ENCODE measurements at places on chromosomes 7 and 10.

- no peak for DNase-seq
Measured at GRCh38 chr10:130756651-130757050, 554.9 kb downstream of the TCERG1L start.

GRCh38 chr10:97072851-97073665 is 112.7 kb downstream of the SLIT1 start:
- DNase-seq = peak; percentile 25

DNA sequence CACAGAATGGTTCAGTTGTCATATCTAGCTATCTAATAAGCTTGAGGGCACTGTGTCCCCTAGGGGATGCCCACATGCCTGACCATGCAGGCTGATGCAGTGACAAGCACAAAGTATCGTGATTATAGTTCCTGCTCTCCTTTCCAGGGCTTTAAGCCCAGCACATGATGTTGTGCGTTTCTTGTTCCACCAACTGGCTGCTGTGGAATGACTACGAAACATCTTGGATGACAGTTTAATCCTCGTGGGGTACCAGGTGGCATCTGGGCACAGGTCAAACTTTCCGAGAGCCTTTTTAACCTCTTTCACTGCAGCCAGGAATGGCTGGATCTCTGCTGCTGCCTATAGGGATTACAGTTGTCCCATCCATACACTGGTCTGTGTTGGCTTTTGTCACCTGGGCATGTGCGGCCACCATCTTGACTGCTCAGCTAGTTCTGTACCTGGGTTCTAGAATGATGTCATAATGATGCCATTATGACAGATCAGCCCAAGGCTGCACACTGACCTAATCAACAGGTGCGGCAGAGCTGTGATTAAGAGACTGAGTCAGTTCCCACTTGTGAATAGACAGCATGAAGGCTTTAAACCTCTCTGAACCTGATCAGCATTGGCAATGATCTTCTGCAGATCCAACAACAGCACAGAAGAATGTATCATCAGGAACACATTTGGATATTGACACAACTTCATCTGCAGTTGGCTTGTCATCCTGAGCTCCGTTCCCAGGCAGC is 144.1 kb downstream of the DLG5 start:
- DNase-seq = no peak

DNA sequence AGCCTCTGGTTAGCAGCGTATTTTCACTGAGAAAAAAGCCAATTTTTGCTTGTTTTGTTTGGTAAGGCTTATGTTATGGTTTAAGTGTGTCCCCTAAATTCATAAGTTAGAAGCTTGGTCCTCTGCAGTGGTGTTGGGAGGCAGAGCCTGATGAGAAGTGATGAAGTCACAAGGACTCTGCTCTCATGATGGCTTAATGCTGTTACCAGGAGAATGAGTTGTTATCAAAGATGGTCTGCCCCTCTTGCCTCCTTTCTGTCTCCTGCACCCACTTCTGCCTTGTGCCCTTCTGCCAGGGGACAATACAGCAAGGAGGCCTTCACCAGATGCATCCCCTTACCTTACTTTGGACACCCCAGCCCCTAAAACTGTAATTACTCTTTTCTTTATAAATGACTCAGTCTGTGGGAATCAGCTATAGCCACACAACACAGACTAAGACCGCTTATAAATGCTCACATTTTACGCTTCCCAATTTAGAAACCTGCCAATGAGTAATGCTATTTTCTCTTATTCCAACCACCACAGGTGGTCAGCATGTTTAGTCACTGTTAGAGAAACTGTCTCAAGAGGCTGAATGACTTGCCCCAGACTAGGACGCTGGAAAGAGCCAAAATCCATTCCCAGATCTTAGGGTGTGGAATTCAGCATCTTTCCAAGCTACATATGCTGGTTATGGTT is 6.1 kb upstream of the PKD1L1 start:
- no peak for DNase-seq

DNA sequence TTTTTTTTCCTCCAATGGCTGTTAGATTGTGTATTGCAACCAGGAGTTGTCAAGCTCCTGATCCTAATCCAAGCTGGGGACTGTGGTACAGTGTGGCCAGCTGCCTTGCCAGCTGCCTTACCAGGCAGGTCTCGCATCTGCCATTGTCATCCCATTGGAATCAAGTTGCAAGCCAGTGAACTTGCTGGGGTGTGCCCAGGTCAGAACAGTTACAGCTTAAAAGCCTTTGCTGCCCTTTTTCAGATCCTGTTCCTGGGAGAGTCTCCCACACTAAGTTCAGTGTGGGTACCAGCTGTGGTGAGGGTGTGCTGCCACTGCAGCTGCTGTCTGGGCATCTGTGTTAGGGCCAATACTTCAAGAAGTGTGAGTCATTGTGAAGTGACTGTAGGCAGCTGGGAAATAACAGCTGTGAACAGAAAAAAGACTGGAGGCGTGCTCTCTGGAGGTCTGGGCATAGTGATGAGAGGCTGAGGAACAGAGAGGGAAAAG is 72.8 kb downstream of the CCNY start:
- peak; percentile 35 for DNase-seq

GRCh38 chr10:62870866-62871265 is 54.7 kb upstream of the EGR2 start:
- DNase-seq = no peak

- peak; percentile 43 for DNase-seq
Measured at GRCh38 chr10:97210543-97210960, 24.8 kb upstream of the SLIT1 start.

- no peak for DNase-seq
Measured at GRCh38 chr10:103452506-103453230, 498 bp upstream of the CALHM2 start.

DNA sequence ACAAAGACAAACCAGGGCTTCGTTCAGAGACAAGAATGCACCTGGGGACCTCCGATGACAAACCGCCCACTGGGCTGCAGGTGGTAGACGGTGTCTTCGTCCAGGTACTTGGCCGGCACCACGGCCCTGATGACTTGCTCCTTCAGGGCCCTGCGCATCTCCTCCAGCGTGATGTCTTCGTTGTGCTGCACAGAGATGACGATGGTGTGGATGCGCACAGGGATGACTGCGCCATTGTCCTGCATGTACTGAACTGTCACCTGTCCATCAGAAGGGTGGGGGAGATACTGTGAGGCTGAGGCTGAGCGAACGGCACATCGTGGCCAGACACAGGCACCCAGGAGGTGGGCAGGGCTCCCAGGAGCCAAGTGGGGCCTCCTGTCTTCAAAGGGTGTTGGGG is 13.1 kb downstream of the MAT1A start:
- no peak for DNase-seq

DNA sequence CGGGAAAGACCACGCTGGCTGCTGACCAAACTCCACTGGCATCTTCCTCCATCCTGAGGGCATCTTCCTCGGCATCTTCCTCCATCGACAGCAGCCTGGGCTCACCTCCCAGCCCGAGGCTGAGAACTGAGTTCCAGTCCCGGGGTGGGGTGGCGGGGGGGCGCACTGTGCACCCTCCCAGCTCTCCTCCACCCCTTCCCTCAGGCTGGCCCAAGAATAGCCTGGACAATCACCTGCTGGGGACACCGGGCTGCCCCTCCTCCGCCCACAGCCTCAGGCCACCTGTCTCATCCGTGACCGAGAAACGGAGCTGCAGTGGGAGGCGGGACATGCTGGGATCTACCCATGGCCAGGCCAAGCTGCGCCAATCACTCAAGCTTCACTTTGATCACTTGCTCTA is 37.2 kb downstream of the DIP2C start:
- DNase-seq = no peak

DNA sequence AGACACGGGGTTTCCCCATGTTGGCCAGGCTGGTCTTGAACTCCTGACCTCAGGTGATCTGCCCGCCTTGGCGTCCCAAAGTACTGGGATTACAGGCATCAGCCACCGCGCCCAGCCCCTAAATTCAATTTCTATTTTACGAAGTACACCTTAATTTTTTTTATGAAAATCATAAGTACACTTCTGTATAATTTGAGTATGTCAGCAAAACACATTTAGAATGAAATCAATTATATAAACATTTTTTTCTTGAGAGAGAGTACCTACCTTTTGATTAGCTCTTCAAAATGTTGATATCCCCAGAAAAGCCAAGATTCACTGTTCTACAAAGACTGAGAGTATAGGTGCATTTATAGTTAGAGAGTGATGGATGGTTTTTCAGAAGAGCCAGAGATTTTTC is 20.5 kb upstream of the ITGA8 start:
- DNase-seq = no peak

GRCh38 chr7:46257761-46258448 is 336.8 kb upstream of the IGFBP3 start:
- peak; percentile 94 for DNase-seq

- DNase-seq = no peak
Measured at GRCh38 chr7:24318326-24318725, 34.3 kb downstream of the NPY start.

GRCh38 chr7:76155938-76156337 is 45.8 kb upstream of the SRRM3 start:
- no peak for DNase-seq

DNA sequence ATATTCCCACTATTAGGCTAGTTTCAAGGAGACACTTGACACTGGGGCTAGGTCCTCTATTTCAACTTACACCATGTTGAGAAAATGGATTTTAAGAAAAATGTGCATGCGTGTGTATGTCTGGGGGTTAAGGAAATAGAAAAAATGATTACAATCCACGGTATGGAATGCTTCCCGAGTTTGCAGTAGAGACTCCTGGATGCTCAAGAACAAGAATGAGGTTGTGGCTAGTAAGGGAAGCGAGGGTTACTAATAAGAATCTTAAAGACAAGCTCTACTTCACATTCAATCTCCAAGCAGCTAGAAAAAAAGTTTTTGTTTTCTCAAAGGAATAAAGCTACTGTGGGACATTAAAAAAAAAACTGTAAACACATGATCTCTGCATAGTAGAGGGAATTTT is 54.7 kb downstream of the ANK3 start:
- DNase-seq = no peak

GRCh38 chr7:140230861-140231770 is 54.3 kb upstream of the KDM7A start:
- DNase-seq = no peak

- no peak for DNase-seq
Measured at GRCh38 chr10:11505639-11506038, 105.8 kb downstream of the USP6NL start.

- no peak for DNase-seq
Measured at GRCh38 chr7:2660359-2661095, 27.5 kb upstream of the AMZ1 start.

DNA sequence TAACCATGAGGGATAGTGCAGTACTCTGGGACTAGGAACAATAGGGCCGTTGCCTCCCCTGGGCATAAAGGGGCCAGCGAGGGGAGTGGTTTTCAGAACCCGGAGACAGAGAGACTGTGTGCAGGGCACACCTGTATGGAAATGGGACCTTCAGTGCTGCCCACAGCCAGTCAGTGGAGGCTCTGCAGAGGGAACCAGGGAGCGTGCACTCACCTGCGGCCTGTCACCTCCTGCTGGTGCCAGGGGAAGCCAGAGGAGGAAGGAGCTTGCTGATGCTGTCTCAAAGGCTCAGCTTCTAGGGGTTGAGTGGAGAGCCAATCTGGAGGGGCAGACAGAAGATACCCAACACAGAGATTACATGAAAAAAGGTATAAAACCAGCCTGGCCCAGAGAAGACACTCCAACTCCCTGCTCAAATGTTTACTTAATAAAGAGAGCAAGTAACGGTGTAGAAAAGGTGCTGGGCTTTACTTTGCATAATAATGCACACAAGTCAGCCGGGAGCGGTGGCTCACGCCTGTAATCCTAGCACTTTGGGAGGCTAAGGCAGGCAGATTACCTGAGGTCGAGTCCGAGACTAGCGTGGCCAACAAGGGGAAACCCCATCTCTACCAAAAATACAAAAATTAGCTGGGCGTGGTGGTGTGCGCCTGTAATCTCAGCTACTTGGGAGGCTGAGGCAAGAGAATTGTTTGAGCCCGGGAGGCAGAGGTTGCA is 35.5 kb upstream of the WAPL start:
- no peak for DNase-seq

GRCh38 chr10:118982366-118982765 is 47.1 kb upstream of the NANOS1 start:
- DNase-seq = no peak

- no peak for DNase-seq
Measured at GRCh38 chr7:103879928-103880600, 109.4 kb downstream of the RELN start.

- DNase-seq = no peak
Measured at GRCh38 chr7:4020086-4020485, 662.0 kb upstream of the FOXK1 start.

GRCh38 chr7:4755045-4755444 is 20.4 kb upstream of the AP5Z1 start:
- DNase-seq = no peak

DNA sequence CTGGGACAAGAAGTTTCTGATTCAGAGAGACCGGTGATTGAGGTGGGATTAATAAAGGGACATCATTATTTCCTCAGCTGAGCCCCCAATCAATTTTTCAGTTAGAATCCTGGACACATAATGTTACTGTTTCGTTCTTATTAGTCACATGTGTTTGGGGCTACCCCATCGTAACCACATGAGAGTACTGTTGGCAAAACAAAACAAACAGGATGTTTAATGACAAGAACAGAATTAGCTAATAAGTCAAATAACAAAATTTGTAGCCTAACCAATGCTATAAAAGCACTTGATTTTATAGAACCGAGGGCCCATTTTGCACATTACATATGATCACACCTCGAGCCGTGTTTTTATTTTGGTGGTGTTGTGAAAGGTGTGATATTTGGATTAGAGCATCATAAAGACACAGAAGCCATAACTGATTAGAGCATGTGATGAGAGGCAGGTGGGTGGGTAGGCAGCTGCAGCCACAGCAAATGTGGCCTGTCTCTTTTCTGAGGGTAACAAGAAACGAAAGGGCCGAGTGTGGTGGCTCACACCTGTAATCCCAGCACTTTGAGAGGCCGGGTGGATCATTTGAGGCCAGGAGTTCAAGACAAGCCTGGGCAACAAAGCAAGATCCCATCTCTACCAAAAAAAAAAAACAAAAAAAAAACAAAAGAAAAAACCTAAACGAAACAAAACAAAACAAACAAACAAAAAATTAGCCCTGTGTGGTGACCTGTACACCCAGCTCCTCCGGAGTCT is 1.8 kb upstream of the VWC2 start:
- no peak for DNase-seq

- peak; percentile 15 for DNase-seq
Measured at GRCh38 chr7:94003446-94004023, 620 bp downstream of the BET1 start.

- no peak for DNase-seq
Measured at GRCh38 chr7:136964347-136964746, 95.9 kb downstream of the CHRM2 start.

GRCh38 chr7:112372101-112372500 is 78.2 kb upstream of the IFRD1 start:
- no peak for DNase-seq

DNA sequence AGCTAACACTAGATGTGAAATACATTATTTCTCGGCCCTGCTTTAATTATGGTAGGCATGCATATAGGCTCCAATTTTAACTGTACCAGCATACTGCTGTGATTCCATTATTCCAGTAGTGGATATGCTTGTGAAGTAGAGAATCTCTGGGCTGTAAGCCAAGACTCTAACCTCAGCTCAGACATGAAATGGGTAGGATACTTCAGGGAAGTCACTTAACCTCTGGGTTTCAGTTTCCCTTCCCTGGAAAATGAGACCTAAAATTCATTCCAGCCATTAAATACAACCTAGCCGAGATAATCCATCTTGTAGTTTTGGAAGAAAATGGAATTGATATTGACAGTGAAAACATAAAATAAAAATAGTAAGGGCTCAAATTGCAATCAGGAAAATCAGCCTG is 59.6 kb upstream of the TRIL start:
- no peak for DNase-seq
